ENCODE measurements at places on chromosomes 12 and 14. TPM values are rescaled to one million over a fixed set of nuclear protein-coding genes. Genes with fewer than 3 reads are reported as not detected.

GRCh38 chr12:132469423-132469822, 20.5 kb upstream of the FBRSL1 start:
- no peak for DNase-seq

Gene DENND5B
- total RNA-seq, result 36.0 TPM

Gene KLHL33
- total RNA-seq, result not detected

DNA sequence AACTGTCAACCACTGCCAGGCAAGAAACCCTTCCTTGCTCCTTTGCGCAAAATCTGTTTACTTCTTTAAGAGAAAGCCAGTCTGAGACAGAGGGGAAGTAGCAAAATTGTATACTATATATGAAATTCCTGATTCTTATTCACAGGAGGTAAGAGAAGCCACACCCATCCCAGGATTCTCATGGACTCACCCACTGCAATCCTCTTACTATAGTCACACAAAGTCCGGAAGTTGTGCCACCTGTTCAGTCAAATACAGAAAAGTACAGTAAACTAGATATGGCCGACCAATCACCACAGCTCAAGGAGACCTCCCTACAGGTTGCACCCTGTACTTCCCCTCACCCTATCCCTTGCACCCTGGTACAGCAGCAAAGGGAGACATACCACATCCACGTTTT, 2.9 kb downstream of the PRMT5 start:
- DNase-seq, result no peak

Gene IFNG-AS1
- total RNA-seq, result not detected

Gene B4GALNT3
- 78.1 TPM for total RNA-seq

Gene NCKAP5L
- 19.5 TPM for total RNA-seq

Gene TPH2
- total RNA-seq, result not detected

DNA sequence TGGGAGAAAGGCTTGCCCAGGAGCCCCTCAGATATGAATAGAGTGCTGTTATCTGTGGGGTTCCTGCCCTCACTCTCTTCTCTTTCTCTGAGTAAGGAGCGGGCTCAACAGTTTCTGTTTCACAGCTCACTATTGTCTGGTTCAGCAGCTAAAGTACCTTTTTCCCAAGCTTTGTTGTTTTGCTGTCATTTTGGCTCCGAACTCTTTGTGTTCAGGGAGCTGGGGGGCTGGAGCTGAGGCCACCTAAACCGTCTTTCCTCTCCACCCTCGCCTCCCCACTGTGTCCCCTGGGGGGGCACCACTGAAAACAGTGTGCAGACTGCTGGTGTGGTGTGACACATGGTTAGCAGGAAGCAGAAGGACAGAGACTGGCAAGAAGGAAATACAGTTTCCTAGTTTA, 51.4 kb downstream of the FBXW8 start:
- DNase-seq, result no peak

GRCh38 chr12:81797100-81797499, 38.0 kb upstream of the PPFIA2 start:
- DNase-seq, result no peak

DNA sequence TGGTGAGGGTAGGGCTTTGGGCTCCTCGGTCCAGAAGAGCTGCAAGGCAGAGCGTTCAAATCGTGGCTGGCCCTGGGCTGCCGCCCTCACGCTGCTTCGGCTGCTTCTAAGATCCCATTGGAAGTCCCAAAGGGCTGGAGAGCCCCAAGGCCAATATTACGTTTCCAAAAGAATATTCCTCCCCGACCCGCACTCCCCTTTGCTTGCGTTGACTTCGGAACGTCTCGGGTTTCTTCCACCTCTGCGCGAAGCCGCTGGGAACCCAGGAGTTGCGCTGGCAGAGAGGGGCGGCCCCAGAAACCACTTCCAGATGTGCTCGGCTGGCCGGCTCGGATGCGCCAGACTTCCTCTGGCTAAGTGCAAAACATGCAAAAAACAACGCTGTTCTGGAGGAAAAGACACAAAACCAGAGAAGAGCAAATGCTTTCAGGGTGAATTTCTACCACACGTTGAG, at the start of gene GLT8D2:
Gene GLT8D2 (minus strand): TSS at position 285 of the 454 bp plus-strand sequence. CDS start 30,539 bp downstream, outside the sequence.
- peak; percentile 15 for DNase-seq

Gene MDGA2
- not detected for total RNA-seq
